ENCODE measurements at places on chromosomes 4 and X.

GRCh38 chrX:120000490-120001246 is 57.1 kb upstream of the NKAP start:
- no peak for DNase-seq

- peak; percentile 74 for DNase-seq
Observed at GRCh38 chr4:141133146-141133998, at the start of gene RNF150. TSS of gene RNF150 (minus strand) at chr4:141133469.

DNA sequence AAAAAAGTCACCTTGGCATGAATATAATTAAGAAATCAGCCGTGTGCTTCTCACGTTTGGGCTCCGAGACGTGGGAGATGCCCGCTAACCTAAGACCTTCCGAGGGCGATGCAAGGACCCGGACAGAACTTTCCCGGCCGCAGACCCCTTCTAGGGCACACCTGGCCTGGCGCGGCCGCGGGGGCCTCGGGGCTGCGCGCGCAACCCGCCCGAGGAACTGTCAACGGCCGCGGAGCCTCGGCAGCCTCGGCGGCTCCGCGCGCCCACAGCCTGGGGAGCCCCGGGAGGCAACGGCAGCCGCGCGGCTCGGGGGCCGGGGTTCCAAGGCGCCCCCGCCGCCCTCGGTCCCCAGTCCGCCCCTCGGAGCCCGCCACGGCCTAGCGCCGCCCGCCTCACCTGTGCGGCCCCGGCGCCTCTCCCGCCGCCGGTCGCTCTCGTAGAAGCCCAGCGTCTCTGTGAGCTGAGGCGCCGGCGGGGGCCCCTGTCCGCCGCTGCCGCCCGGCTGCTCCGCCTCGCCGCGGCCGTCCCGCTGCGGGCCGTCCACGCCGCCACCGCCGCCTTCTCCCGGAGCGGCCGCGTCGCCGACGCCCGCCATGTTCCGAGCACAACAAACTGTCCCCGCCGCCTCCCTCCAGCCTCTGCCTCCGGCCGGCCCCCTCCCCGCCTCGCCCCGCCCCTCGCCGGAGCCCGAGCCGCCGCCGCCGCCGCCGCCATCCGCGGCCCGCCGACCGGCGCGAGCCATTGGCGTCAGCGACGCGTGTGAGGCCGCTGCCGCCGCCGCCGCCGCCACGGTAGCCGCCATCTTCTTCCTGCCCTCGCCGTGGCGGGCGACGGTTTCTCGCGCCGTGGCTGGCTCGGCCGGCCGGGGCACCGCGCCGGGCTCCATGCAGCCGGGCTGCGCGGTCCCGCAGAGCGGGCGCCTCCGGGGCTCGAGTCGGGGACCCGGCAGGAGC is at the start of gene TAPT1:
Gene TAPT1, minus strand, starts transcription at position 609 of the 953 bp plus-strand sequence. Its CDS starts 14 bp downstream, at position 595.
- peak; percentile 72 for DNase-seq

- no peak for DNase-seq
Observed at GRCh38 chrX:13750812-13751211, 16.3 kb downstream of the OFD1 start.

- no peak for DNase-seq
Observed at GRCh38 chrX:41337140-41337539, 3.2 kb downstream of the DDX3X start.

Data from C1 segment of cervical spinal cord (tissue), 14 donors.